ENCODE measurements at places on chromosomes 5 and 9. TPM values are rescaled to one million over a fixed set of nuclear protein-coding genes. Genes with fewer than 3 reads are reported as not detected.

- DNase-seq = no peak
Measured at GRCh38 chr5:144361406-144361805, 190.7 kb downstream of the KCTD16 start.

DNA sequence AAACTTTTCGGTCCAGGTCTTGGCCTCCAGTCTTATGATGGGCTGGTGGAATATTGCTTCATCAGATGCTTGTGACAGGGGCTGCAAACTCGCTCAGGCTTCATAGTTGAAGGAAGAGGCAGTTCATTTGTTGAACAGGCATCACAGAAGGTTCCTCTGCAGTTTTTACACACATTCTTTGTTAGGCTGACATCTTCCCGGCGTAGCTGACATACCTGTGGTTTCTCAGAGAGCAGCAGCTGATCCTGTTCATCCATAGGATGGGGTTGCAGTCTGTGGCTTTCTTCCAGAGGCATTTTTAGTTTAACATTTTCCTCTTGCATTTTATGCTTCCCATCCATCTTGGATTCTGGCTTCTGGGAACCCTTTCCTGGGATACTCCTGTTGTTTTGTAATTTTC lies 1255.2 kb downstream of the EFNA5 start:
- DNase-seq = no peak

GRCh38 chr9:83041771-83042170 lies 21.2 kb downstream of the RASEF start:
- DNase-seq = no peak

DNA sequence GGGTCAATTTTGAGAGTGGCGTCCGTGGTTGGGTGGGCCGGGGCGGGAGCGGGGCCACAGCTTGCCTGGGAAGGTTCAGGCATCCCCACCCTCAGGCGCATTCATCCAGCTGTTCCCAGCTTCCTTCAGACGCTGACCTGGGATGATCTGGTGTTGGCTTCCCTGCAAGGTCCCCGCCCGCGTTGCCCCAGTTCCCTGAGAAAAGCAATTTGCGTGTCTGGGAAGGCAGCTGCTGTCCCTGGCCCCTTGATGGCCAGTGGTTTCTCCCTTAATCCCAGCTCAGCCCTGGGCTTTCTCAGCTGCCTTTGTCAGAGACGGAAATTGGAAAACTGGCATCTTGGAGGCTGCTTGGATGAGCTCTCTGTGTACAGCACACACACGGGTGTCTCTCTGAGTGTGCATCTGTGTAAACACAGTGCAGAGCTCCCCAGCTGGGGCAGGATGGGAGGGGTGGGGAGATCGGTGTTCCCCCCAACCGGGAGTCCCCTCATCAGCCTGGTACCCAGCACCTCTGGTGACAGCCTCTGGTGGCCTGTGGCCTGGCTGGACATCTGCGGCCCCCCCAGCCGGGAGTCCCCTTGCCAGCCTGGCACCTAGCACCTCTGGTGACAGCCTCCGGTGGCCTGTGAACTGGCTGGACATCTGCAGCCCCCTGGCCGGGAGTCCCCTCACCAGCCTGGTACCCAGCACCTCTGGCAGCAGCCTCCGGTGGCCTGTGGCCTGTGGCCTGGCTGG lies 94.0 kb downstream of the COL5A1 start:
- no peak for DNase-seq

DNA sequence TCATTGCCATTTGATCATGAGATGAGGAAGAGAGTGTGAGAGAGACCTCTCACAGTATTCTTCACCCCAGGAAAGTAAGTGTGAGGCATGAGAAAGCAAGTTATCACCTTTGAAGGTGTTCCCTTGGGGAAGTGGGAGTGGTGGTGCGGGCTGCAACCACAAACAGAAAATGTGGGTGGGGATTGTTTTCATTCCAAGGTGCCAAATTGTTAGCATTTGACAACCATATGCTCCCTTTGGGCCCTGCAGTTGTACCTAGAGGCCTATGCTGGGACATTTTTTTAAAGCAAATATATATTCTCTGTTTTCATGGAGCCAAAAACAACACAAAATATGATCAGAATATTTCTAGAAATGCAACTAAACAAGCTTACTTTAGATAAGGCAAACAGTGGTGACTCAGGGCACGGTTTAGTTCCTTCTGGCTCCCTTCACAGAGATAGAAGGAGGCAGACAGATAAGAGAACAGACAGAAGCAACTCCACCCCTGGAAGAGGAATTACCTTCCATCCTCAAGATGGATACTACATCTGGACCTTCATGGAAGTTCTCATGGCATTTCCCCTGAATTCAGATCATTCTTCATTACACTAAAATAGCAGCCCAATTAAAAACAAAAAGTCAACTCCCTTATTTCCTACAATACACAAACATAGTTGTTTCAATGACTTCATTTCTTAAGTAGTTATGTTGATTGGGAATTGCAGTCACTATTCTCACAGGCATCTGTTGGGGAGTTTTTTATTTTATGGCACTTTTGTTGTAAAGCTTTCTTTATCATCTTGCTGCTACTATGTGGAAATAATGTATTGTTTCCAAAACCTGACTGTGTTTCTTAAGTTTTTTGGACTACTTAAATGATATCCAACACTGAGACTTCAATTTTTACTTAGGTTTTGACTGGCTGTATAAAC lies 416.6 kb downstream of the PLK2 start:
- no peak for DNase-seq

DNA sequence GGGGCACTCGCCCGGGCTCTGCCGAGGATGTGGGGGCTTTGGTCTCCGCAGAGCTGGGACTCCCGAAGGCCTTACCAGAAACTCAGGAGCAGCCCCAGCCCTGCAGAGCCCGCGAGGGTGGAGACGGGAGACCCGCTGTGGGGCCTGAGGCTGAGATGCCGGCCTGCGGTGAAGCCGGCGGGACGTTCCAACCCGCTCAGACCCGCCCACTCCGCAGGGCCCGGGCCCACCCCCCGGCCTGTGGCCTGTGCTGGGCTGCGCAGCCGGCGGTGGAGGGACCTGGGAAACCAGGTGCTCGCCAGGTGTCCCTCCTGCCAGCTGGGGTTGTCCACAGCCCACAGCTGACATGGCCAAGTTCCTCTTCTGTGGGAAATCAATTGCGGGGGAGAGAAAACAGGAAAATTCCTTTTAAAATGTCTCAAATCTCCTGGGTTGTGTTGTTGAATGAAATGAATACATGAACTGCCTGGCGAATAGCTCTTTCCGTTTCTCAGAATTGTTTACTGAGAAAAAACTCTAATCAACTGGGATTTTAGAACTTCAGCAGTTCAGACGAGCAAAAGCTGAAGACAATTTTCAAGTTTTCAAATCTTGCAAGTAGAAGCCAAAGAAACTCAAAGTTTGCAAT lies 49.0 kb upstream of the IRX4 start:
- DNase-seq = peak; percentile 14

DNA sequence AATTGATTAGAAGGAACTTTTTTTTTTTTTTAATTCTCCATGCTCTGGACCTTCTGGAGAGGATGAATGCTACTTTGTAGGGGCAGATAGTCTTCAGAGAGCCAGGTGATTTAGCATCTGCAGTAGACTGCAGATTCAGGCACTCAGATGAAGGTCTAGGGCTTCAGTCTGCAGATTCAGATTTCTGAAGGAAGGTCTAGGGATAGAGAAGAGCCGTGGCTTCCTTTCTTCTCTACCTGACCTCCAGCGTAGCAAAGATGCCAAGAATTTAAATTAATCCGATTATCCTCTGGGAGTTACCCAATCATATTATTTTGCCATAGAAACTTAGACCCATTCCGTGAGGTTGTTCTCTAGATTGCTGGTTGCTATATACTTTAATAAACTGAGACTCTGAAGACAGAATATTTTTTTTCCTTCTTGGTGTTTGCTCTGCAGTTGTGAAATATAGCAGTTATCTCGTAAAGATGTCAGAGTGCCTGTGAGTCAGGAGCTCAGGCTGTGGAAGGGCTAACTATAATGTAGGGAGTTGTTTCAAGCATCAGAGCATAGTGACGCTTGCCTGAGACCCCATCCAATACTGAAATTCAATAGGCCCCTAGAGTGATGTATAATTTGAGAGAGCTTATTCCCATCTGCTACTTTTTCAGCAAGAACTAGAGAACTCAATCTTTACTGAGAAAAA lies 132.7 kb upstream of the SLC12A2 start:
- DNase-seq = no peak

Gene ACER2
- polyA plus RNA-seq = 9.7 TPM

Gene REEP5
- polyA plus RNA-seq = 128 TPM

- no peak for DNase-seq
Measured at GRCh38 chr5:164934039-164934438, 1428.6 kb downstream of the MAT2B start.

Gene MIER3
- polyA plus RNA-seq = 35.4 TPM

GRCh38 chr9:71858812-71859211 lies 52.2 kb downstream of the ABHD17B start:
- DNase-seq = no peak

GRCh38 chr9:117612317-117612716 lies 91.9 kb upstream of the TLR4 start:
- no peak for DNase-seq

Gene TLR4
- polyA plus RNA-seq = 10.8 TPM

DNA sequence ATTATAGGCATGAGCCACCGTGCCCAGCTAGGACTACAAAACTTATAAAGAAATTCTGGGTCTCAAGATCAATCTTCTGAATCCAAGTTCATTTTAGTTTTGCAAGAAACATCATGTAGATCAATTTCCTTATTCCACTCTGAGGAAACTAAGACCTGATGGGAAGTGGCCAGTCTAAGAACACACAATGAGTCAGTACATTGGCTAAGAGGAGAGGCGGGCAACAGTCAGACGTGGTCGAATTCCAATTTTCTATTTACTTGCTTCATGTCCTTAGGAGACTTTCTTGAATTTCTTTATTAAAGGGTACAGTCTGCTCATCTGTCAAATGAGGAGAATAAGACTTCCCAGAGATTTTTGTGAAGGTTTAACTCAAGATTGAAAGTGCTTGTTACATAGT lies 432.1 kb upstream of the BRINP1 start:
- DNase-seq = no peak

Gene CRB2
- polyA plus RNA-seq = 22.8 TPM

- no peak for DNase-seq
Measured at GRCh38 chr5:179346875-179347274, 1.6 kb upstream of the ADAMTS2 start.

Gene GFI1B
- polyA plus RNA-seq = 1.3 TPM

Gene JAK2
- polyA plus RNA-seq = 15.8 TPM

GRCh38 chr5:178440181-178440580 lies 150.0 kb downstream of the COL23A1 start:
- no peak for DNase-seq

GRCh38 chr9:3138231-3139229 lies 294.6 kb upstream of the PUM3 start:
- no peak for DNase-seq

DNA sequence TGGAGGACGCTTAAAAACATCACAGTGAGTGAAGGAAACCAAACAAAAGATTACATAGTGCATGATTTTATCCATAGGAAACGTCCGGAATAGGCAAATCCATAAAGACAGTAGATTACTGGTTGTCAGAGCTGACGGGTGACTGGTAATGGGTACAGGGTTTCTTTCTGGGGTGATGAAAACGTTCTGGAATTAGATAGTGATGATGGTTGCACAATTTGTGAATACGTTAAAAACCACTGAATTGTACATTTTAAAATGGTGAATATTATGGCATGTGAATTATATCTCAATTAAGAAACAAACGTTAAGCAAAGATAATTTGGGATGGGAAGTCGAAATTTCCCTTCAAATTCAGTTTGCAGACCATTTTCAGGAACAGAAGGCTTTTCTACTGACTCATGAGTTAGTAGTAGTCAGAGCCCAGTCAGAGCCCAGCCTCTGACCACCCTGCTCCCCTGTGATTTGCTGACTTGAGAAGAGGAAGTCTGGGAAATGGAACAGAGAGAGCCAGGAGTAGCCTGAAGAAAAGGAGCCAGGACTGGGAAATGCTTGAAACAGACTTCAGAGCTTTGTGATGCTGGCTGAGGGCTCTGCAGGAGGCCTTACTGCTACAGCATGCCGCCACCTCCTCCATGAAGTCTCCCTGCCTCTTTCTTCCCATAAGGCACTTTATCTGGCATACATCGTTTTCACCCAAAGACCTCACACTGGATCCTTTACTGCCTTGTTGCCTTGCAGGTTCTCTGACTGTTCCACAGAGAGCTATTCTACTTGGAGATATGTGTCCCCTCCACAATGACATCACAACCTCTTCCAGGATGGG lies 46.4 kb upstream of the CTNNA1 start:
- no peak for DNase-seq

GRCh38 chr9:119768266-119768665 lies 399.0 kb upstream of the BRINP1 start:
- DNase-seq = no peak

- no peak for DNase-seq
Measured at GRCh38 chr9:3215658-3216057, 310.1 kb downstream of the RFX3 start.

- no peak for DNase-seq
Measured at GRCh38 chr5:149182241-149182640, 40.9 kb downstream of the ABLIM3 start.

GRCh38 chr5:16912080-16912479 lies 24.0 kb downstream of the MYO10 start:
- DNase-seq = no peak

- no peak for DNase-seq
Measured at GRCh38 chr5:170104299-170104698, 1.4 kb upstream of the FOXI1 start.

DNA sequence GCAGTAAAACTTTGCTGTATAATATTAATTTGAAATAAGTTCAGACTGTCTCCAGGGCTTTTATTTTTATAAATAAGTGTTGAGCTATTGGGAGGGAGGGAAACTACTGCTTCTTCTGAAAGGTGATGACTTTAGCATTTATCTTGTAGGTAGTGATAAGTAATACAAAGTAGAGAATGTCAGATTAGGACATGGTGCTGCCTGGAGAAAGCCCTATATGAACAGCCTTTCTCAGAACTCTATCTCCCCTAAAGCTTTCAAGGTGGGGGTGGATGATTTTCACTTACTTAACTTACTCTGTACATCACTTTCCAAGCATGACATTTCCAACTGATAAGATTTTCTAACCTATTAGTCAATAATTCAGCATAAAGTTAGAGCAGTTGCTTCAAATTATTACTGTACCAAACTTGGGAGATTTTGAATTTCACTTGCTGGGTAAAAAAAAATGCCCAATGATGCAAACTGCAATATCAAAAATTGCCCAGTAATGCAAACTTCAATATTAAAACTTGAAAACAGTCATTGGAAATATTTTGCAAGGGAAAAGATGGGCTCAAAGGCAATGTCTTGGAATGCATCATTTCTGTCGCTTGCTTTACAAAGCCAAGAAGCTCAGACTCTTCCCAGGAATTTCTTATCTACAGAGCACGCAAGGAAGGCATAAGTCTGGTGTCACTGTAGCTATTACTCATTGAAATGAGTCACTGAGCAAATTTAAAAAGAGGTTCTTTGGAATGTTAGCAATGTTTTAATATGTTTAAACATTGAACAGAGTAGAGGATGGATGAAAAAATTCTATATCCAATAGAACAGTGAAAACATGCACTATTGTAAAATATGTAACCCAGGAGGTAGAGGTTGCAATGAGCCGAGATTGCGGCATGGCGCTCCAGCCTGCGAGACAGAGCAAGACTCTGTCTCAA lies 569.5 kb downstream of the PSAT1 start:
- DNase-seq = no peak

All from left renal pelvis (tissue), 4 donors.